HepG2 (cell line): ENCODE measurements at places on chromosomes 5 and 9. TPM values are rescaled to one million over a fixed set of nuclear protein-coding genes. Genes with fewer than 3 reads are reported as not detected.

DNA sequence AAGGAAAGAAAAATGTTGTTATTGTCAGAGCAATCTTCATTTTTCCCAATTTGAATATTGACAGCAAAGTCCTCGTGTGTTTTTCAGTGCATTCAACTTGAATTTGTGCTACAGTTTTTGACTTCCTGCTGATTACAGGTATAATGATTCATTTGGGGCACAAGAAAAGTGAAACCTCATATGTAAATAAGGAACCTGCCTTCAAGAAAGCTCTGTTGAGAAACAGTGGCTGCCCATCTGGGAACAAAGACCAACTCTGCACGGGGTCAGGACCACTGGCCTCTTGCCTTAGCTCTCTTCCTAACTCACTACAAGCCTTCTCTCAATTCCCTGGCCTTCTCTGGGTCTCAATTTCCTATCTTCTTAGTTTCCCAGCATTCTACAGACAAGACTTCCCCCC lies 21.0 kb downstream of the TIMD4 start:
- H3K36me3 ChIP-seq, result no peaks in the 10 kb centered on the region
- H3K27me3 ChIP-seq, result no peaks in the 10 kb centered on the region; the same call in 1 of the 2 replicates
- no peak overlapping the region for H3K27ac ChIP-seq
- no peak for DNase-seq
- H3K4me3 ChIP-seq, result no peak overlapping the region

Gene GPR151
- total RNA-seq, result not detected in 2 replicates

DNA sequence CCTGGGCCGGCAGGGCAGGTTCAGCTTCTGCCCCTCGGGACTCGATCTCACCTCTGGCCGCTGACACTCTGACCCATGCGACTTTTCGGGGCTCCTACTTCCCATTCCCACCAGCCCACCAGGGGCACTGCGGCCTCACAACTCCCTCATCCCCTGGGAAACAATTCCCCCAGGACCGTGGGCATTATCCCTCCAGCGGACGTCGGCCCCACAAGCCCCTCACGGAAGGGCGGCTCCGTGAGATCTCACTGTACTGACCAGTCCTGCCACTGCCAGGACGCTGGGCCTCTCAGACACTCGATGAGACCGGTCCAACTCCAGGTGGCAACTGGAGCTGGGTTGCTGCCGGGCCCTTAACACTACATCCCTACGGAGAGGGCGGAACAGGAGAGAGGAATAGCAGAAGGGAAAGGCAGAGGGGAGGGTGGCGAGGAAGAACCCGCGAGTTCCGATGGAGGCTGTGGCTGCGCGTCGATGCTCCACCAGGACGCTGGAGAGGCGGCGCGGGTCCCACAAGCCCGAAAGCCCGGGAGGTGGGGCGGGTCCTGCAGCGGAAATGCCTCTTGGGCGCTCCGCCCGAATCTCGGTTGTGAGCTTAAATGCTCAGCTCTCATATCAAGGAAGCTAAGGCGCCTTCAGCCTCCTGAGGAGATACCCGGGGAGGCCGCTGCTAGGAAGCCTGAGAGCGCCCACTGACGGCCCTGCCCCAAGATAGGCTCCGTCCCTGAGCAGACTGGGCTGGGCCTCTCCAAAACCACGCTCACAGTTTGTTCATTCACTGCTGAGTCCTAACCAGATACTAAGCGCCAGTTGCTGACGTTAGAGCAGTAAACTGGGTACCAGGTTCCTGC lies 36.3 kb downstream of the VCP start:
- no peak overlapping the region for H3K27ac ChIP-seq
- no peaks in the 10 kb centered on the region for H3K4me1 ChIP-seq
- no peak overlapping the region for H3K4me3 ChIP-seq
- no peak for DNase-seq
- H3K36me3 ChIP-seq, result no peaks in the 10 kb centered on the region

DNA sequence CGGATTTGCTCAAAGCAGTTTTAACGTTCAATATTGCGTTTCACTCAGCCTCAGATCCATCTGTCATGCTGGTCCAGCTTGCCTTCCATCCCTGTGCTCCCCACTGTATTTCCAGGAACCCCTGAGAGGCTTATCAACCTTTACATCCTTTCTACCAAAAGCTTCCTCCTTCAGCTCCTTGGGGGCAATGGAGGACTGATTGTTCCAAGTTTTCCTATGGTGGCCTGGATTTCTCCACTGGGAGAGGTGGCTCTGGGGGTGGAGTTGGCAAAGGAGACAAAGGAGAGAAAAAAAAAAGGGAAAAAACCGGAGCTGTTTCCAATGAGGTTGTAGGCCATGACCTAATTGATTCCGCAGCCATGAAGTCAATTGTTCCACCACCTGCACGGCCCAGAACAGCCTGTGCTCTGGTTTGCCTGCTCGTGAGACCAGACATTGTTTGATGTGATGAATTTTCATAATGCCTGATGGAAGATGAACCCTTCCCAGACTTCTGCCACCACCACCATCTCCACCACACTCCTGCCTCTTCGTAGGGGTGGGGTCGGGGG lies 54.1 kb downstream of the ABLIM3 start:
- no peak overlapping the region for H3K4me3 ChIP-seq
- no peak overlapping the region for H3K27ac ChIP-seq
- peaks cover 13% of the 10 kb centered on the region for H3K4me1 ChIP-seq
- DNase-seq, result no peak
- no peaks in the 10 kb centered on the region for H3K27me3 ChIP-seq

Gene LECT2
- total RNA-seq, result not detected in 2 replicates

DNA sequence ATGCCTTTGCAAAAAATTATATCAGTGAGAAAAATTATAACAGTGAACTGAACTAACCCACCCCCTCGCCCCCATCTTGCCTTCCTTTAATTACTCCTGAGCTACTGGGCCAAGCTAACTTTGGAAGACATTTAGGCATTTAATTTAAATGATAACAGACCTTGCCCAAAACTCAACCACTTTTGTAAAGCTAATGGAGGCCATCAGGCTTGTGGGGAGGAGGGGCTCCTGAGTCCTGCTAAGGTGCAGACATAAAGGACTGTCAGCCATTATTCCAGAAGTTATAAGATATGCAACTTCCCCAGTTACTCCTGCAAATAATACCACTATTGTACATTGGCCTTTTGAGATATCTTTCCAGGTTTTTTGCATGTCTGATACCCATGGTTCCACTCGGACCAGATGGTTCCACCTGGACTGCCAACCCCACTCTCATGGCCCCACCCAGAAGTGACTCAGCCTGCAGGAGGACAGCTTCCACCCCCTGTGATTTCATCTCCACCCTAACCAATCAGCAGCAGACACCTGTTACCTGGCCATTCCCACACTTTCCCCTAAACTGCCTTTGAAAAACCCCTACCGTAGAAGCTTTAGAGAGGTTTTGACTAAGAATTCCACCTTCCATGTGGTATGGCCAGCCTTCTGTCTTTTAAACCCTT lies 805.4 kb upstream of the CDH6 start:
- H3K27ac ChIP-seq, result no peak overlapping the region
- no peaks in the 10 kb centered on the region for H3K4me1 ChIP-seq
- H3K4me3 ChIP-seq, result no peak overlapping the region
- H3K36me3 ChIP-seq, result no peaks in the 10 kb centered on the region
- no peaks in the 10 kb centered on the region for H3K27me3 ChIP-seq
- DNase-seq, result no peak

DNA sequence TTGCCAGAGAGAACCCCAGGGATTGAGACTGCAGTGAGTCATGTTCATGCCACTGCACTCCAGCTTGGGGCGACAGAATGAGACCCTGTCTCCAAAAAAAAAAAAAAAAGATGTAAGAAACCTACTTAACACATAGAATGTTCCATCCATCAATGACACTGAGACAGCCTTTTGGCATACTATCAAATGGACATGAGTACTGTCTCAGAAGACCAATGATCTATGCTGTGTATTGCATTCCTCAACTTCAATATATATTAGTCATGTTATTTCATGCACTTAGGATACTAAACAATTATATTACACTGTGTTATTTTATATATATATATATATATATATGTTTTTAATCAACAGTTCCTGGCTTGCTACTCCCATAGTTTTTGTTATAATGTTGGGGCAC lies 57.1 kb upstream of the ANKH start:
- DNase-seq, result no peak
- H3K4me3 ChIP-seq, result no peak overlapping the region
- H3K27me3 ChIP-seq, result peaks cover 1% of the 10 kb centered on the region; the same call in 1 of the 2 replicates
- H3K4me1 ChIP-seq, result no peaks in the 10 kb centered on the region
- H3K36me3 ChIP-seq, result no peaks in the 10 kb centered on the region
- no peak overlapping the region for H3K27ac ChIP-seq

GRCh38 chr9:113580041-113580953 lies 116.8 kb downstream of the RGS3 start:
- H3K4me1 ChIP-seq, result peaks cover 26% of the 10 kb centered on the region
- no peak overlapping the region for H3K4me3 ChIP-seq
- H3K27ac ChIP-seq, result no peak overlapping the region
- H3K27me3 ChIP-seq, result no peaks in the 10 kb centered on the region
- no peak for DNase-seq
- peaks cover 9% of the 10 kb centered on the region; the same call in 1 of the 2 replicates for H3K36me3 ChIP-seq

DNA sequence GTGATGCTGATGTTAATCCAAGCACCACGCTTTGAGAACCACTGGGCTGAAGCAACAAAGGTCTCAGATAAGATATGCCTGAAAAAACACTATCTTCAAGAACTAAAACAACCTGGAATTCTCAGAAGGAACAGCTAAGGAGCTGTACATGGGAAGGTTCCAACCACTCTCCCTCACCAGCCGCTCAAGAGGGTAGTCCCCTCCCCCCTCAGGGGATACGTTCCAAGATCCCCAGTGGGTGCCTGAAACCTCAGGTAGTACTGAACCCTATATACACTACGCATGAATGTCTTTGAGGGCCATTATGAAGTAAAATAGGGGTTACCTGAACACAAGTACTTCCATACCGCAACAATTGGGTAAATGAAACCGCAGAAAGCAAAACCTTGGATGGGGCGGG lies 1.9 kb downstream of the BOD1 start:
- no peaks in the 10 kb centered on the region; the same call in 2 of the 3 replicates for H3K27me3 ChIP-seq
- H3K4me3 ChIP-seq, result peak overlapping the region; percentile 83
- peaks cover 61% of the 10 kb centered on the region for H3K4me1 ChIP-seq
- no peak for DNase-seq
- no peak overlapping the region for H3K27ac ChIP-seq

Gene DRD1
- not detected in 2 replicates for total RNA-seq

DNA sequence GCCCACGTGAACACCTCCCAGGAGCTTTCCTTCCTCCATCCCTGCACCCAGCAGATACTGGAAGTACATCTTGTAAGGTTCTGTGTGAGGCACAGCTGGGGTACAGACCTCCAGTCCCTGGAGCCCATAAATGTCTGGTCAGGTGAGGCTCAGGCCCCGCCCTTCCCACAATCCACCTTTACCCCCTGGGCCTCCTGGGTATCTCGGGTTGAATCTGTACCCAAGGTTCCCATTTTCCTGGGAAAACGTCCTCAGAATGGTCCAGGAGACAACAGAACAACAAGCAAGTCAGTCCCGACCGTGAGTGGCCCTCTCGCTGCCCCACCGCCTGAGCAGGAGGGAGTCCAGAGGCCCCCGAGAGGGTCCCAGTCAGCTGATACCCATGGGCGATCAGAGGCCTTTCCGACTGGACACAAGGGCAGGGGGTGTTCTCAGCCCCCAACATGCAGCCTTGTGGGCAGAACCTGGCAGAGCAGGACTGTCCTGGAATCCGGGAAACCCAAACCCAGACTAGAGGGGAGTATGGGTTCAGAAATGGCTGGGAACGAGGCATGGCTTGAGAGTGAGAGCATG lies 4.3 kb downstream of the SPATA31E1 start:
- peaks cover 41% of the 10 kb centered on the region; the same call in 2 of the 3 replicates for H3K27me3 ChIP-seq
- H3K36me3 ChIP-seq, result no peaks in the 10 kb centered on the region
- H3K4me3 ChIP-seq, result no peak overlapping the region
- H3K4me1 ChIP-seq, result no peaks in the 10 kb centered on the region
- H3K27ac ChIP-seq, result no peak overlapping the region
- DNase-seq, result no peak

DNA sequence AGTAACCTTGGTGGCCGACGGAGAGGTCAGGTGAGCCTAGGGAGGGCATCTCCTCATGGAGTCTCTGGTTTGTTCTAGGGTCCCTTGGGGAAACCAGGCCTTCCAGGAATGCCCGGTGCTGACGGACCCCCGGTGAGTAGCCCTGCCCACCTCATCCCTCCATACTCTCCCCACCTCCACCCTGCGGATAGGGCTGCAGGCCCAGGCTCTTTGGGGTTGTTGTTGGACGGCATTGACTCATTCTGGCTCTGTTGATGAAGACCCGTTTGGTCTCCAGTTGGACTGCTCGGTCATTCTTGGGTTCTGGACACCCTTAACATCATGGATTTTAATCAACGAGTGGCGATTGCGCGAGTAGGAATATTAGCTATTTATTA lies 112.3 kb upstream of the FCN2 start:
- H3K36me3 ChIP-seq, result no peaks in the 10 kb centered on the region
- no peak for DNase-seq
- H3K4me3 ChIP-seq, result no peak overlapping the region
- H3K27me3 ChIP-seq, result peaks cover 81% of the 10 kb centered on the region; the same call in 2 of the 3 replicates
- H3K4me1 ChIP-seq, result no peaks in the 10 kb centered on the region
- no peak overlapping the region for H3K27ac ChIP-seq

DNA sequence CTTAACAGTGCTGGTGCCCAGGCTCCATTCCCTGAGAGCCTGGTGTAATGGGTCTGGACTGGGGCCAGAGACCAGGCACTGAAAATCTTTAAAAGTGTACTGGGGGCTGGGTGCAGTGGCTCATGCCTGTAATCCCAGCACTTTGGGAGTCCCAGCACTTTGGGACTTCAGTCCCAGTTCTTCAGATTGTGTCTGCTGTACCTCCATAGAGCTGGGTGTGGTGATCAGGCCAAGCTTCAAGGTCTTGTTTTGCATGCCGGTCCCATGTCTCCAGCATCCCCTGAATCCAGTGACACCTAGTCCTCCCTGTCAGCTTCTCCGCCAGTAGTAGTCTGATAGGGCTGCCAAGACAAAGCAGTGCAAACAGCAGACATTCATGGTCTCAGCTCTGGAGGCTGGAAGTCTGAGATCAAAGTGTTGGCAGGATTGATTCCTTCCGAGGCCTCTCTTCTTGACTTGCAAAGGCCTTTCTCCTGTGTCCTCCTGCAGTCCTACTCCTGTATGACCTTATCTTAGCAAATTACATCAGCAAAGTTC lies 108.2 kb downstream of the SYK start:
- no peak overlapping the region for H3K27ac ChIP-seq
- peaks cover 26% of the 10 kb centered on the region; the same call in 2 of the 3 replicates for H3K27me3 ChIP-seq
- no peak overlapping the region for H3K4me3 ChIP-seq
- DNase-seq, result no peak
- no peaks in the 10 kb centered on the region for H3K36me3 ChIP-seq
- no peaks in the 10 kb centered on the region for H3K4me1 ChIP-seq

Gene MZB1
- total RNA-seq, result 0.27 and 0.31 TPM in 2 replicates

GRCh38 chr9:123316053-123316718 lies 39.8 kb upstream of the CRB2 start:
- H3K36me3 ChIP-seq, result no peaks in the 10 kb centered on the region
- no peak overlapping the region for H3K4me3 ChIP-seq
- no peaks in the 10 kb centered on the region for H3K27me3 ChIP-seq
- peaks cover 81% of the 10 kb centered on the region for H3K4me1 ChIP-seq

Gene THOC3
- 95.1 and 125 TPM in 2 replicates for total RNA-seq

GRCh38 chr5:142568283-142568995 lies 117.5 kb downstream of the FGF1 start:
- H3K4me3 ChIP-seq, result no peak overlapping the region
- H3K27me3 ChIP-seq, result no peaks in the 10 kb centered on the region
- H3K36me3 ChIP-seq, result no peaks in the 10 kb centered on the region
- no peak overlapping the region for H3K27ac ChIP-seq
- no peak for DNase-seq
